ENCODE measurements at places on chromosomes 7 and 10.

DNA sequence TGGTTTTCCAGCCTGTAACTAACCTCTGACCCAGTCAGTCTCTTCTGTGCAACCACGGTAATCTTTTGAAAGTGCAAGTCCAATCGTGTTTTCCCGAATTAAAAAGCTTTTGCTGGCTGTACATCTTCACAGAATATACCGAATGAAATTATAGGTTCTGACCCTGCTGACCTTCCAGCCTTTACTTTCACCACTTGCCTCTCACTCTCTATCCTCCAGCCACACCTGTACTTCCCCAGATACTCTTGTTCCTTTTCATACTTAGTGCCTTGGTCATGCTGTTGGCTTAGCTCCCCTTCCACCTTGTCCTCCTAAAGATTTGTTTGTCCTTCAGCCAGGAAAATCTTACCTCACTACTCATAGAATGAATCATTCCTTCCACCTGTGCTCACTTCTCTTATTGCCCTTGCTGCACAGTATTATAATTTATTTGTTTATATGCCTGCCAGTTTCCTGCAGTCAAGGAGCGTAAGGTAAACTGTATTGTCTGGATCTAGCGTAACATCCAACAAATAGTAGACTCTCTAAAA lies 2.3 kb upstream of the PNPLA8 start:
- no peak for DNase-seq

DNA sequence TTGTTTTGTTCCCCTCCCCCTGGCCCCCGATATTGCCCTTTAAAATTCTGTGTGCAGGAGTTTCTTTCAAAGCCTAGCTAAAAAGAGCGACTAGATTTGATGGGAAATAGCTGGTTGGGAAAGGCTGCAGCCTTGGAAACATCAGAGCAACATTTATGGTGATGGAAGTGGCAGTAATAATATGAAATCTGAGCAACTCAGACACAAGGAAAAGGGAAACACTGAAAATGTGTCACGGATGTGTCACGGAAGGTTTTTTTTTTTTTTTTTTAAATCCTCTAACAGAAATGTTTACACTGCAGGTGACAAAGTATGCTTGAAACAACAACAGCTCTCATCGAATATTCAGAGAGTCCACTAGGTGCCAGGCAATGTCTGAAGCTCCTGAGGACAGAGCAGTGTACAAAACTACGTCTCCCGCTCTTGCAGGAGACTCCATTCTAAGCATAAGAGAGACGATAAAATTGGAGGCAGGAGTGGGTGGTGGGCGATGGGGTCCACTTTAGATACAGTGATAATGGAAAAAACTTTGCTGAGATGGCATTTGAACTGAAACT lies 143.0 kb downstream of the RSU1 start:
- DNase-seq: no peak

DNA sequence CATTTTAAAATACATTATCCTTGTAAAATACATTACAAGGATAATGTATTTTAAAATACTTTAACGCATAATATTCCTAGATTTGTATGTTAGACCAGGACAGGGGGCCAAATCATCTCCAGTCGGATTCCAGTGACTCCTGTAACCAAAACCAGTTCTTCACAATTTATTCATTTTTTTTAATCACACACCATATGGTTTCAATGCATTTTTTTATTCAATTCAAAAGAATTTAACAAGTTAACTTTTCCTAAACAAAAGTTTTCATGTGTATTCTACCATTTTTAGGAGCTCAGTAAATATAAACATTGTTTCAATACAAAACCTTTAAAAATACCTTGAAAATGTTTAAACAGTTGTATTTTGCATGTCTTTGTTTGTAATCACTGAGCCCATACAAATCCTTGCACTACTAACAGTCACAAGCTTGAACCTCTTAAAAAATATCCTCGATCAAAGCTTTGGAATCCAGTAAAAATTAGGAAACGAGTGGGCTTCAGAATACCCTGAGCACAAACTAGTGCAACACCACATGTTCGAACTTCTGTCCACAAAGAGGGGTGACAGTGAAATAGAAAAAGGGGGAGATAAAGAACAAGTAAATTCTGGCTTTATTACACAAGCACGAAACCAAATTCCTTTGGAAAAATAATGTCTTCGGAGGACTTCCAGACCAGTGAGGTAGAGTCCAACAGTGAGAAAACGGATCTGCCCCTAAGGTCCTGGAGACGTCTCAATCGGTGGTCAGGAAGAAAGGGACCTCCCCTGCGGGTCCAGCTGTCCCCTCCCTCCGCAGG lies 1.6 kb downstream of the CCDC71L start:
- DNase-seq: no peak

GRCh38 chr10:18666810-18667209 lies 7.6 kb downstream of the ARL5B start:
- DNase-seq: no peak

DNA sequence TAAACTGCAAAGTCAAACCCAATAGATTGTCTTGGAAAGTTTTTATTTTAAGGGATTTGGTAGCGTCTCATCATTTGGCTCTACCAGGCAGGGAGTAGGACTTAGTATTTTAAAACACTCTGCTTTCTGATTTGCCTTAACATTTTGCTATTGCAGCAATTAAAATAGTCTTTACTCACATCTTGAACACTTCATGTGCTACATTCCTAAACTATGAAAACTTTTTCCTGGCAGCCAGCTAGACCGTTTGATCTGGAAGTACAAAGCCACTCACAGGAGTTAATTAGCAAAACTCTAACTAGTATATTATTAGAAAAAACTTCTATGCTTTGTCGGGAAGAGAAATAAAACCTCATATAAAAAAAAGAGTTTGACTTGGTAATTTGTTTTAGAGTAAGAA lies 111.4 kb downstream of the TFPI2 start:
- no peak for DNase-seq

DNA sequence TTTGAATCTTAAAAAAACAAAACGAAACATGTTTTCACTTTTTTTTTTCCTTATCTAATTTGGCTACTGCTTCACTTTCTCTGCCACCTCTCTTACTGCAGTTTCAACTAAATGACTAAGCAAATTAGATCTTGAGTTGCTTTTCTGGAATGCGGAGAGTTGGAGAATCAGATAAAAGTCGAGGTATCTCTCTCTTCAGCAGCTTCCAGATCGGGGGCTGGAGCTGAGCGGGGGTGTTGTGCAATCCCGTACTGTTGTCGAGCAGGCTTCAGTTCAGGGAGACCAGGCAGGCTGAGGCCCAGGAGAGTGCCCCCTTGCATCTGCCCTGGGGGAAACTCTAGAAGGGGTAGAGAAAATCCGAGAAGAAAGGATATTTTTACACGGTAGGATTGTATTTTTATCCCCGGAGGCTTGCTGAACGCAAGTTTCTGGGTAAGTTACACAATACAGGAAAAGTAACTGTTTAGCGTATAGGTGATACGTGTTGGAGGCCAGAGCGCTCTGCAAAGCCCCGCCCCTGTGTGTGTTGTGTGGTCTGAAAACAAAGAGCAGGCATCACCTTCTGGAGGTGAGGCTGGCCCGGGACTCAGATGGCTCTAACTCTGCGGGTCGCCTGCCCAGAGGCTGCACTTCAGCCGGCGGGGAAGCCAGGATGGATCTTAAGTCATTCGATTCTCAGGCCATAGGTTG lies 116.6 kb downstream of the KLF6 start:
- DNase-seq: peak; percentile 80

DNA sequence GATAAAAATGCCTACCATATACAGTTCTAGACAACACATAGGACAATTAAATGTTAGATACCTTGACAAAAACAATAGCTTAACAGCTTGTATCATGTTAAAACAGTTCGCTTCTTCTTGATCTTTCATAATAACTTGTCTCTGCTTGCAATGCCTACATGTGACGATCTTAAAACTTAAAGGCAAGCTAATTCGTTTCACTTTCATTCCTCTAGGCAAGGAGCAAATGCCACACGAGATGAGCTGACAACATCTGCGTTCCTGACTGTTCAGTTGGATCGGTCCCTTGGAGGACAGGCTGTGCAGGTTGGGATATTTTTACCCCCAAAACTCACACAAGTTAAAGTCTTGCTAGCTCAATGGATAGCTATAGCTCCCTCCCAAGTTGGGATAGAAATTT lies 51.6 kb upstream of the ARL4A start:
- peak; percentile 42 for DNase-seq

GRCh38 chr7:47420122-47420780 lies 161.7 kb downstream of the TNS3 start:
- no peak for DNase-seq

GRCh38 chr10:42962902-42963231 lies 114.0 kb upstream of the RET start:
- DNase-seq: no peak

DNA sequence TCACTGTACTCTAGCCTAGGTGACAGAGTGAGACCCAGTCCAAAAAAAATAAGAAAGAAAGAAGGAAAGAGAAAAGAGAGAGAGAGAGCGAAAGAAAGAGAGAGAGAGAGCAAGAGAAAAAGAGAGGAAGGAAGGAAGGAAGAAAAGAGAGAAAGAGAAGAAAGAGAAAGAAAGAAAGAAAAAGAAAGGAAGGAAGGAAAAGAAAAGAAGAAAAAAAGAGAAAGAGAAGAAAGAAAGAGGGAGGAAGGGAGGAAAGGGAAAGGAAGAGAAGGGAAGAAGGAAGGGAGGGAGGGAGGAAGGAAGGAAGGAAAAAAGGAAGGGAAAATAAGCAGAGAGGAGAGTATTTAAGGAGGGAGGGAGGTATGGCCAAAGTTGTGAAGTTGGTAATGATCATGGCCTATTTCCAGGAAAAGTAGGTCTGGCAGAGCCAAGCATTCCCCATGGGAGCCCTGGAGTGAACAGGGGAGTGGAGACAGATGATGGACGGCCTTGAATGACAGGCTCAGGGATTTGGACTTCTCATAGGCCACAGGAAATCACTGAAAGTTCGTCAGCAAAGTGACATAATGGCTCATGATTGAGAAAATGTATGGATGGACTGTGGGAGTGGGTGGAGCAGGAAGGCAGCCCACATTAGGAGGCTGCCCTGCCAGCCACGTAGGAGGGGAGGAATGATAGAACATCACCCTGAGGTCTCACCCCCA lies 44.8 kb upstream of the CUX1 start:
- no peak for DNase-seq

DNA sequence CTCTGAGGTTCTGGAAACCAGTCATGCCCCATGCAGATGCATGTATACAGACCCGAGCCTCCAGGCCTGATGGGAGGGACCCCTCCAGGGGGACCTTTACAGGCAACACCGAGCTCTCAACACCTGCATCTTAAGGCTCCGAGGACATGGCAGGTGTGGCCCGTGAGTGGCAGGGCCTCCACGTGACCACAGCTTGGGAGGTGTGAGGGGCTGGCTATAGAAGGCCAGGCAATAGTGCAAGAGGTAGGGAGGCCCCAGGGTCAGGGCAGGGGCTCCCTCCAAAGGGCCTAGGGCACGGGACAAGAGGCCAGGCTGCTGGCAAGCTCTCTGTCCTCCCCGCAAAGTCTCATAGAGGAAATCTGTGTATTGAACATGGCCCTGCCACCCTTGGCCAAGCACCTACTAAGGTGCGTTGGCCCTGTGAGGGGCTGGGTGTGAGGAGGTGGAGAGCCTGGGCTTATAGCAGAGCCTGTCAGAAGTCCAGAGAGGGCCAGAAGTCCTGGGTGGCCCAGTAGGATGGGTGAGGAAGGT lies 134.2 kb downstream of the PTPN20 start:
- DNase-seq: no peak

DNA sequence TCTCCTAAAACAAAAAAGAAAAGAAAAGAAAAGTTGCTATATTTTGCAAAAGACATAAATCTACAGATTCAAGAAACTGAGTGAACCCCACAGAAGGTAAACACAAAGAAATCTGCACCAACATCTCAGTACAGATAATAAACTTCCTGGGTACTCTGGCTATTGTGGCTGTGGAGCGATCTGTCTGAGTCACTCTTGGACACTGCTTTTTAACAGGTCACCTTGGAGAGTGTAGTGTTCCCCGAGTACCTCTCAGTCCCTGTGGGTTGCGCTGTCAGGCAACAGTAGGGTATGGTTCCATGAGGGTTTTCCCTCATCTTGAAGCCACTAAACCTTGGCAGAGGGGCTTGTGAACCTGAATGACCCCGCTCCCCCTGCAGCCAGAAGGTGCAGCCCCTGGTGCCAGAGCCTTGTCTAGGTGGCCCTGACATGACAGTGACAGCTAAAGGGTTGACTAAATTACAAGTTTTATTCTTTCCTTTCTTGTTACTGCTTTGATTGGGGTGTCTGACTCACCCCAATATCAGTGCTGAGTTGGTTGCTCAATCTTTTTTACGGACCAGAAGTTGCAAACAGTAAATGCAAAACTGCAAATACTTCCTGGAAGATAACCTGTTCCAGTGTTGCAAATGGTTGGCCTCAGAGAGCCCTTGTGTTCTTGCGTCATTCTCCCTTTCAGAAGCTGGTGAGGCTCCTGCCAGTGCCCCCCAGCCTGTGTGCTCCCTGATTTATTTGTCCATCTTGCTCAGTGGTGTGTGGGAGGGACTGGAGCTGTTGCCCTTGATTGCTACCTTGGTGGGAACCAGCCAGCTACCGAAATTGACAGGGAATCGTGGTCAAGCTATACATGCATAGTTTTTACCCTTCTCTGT lies 30.6 kb downstream of the POR start:
- DNase-seq: no peak

- no peak for DNase-seq
Measured at GRCh38 chr10:62589689-62590088, 214.8 kb upstream of the ADO start.

DNA sequence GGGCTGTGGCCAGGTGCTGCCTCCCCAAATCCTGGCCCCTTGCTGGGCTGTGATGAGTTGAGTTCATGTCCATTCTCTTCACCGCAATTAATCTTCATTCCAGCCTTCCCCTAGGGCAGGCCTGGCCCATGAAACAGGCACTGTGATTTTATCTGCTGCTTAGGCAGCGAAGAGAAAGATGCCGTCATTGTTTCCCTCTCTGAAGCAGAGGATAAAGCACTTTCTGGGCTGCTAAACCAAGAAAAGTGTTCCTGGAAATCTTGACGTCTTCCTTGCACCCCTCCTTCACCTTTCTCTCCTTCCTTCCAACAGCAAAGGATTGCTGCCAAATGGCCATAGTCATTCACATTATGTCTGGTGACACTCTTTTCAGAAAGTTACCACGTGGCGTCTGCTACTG lies 265.9 kb downstream of the ZEB1 start:
- no peak for DNase-seq

DNA sequence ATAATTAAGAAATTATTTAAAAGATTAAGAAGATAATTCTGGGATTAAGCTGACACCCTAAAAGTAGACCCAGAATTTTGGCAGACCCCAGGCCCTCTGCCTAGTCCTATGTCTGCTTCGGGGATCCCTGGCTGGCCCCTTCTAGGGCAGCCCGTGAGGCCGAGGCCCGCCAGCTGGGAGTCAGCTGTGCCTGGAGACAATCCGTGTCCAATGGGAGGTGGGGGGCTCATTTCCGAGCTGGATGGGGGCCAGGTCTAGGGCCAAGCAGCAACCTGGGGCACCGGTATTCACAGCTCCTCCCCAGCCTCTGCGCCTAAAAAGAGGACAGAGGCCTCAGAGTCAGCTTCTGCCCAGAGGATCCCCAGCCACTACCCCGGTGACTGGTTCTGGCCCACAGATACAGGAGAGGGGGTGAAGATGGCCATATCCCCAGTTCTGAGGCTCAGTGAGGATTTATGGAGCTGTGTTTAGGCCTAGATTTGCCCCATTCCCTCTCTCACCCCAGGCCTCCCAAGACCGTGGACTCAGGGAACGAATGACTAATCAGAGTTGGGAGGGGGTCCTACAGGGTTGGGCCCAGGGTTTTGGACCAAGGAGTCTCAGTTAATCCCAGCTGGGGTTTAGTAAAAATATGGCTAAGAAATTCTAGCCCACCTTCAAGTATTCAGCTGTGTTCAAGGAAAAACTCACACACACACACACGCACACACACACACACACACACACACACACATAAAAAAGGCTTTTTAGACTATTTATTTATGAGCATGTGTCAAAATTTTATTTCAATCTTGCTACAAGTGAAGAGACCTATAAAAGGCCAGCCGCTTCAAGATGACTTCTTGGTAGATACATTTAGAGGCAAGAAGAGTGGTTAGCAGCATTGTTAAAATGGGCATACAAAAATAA lies 37.4 kb upstream of the LBX1 start:
- DNase-seq: no peak
